Fibroblast of skin of scalp (primary cell): ENCODE measurements at places on chromosomes 3 and 15.

- DNase-seq: no peak
These were observed 263.2 kb downstream of the CNTN3 start for GRCh38 chr3:74351213-74351612.

- no peak for DNase-seq
These were observed 49.7 kb downstream of the PDE8A start for GRCh38 chr15:85031086-85031943.

GRCh38 chr15:89400116-89400781 lies 65.6 kb upstream of the POLG start:
- DNase-seq: no peak

DNA sequence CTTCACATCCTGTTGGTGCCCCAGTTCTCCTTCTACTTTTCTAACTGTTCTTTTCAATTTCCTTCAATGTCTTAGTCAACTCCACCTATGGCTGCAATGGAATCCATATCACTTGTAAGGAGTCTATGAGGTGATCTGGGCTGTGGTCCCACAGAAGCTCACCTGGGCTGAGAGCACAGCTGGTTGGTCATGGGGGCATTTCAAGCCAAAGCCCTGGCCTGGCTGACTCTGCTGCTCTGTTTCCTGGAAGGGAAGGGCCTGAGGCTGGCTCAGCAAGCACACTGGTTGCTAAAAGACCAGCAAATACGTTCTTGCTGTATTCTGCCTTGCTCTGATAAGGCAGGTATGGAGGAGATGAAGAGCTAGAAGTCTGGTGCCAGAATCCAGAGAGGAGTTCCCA lies 29.0 kb downstream of the AMOTL2 start:
- DNase-seq: no peak

DNA sequence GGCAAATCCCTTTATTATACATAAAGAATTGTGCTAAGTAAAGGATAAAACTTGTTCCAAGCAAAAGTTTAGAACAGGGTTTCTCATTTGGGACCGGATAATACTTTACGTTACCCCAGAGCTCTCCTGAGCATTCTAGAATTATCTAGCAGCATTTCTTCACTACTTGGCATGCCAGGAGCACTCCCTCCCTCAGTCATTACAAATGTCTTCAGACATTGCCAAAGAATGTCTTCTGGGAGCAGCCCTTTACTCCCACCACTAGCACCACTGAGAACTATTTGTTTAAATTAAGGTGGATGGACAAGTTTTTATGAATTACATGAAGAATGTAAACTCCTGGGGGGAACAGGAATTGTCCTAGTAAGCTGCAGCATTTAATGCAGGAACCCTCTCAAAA lies 516.4 kb downstream of the GBE1 start:
- peak; percentile 11 for DNase-seq

- peak; percentile 82 for DNase-seq
These were observed 300.5 kb upstream of the MME start for GRCh38 chr3:154779571-154779970.

DNA sequence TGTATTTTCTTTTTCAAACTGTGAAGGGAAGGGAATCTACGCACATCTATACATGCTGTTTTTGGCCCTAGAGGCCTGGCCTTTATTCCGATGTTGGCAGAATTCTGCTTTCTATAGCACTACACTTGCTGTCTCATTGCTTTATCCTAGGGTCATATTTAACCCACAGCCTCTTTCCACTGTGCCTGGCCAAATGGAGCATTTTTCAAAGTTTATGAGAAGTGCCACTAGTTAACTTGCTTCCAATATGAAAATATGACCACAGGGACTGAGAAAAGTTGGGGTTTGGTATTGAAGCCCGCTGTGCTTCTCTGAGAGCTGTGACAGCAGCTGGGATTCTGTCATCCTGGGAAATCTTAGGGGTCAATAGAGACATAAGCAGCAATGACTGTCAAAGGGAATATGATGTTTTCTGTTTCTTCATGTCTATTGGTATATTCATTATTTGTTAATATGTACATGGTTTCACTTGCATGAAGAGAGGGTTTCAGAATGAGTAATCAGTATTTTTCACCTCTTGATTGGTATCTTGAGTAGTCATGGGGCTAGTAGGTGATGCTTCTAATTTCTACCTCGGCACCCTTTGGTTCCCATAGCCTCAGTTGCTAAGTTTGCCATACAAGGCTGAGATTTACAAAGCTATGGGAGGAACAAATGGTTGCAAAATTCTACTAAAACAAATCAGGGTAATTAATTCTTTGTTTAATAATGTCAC lies 275.8 kb upstream of the RBMS3 start:
- no peak for DNase-seq
